ENCODE measurements at places on chromosomes 1 and 21.

- no peak for DNase-seq
Measured at GRCh38 chr1:154176337-154176736, 15.6 kb downstream of the TPM3 start.

DNA sequence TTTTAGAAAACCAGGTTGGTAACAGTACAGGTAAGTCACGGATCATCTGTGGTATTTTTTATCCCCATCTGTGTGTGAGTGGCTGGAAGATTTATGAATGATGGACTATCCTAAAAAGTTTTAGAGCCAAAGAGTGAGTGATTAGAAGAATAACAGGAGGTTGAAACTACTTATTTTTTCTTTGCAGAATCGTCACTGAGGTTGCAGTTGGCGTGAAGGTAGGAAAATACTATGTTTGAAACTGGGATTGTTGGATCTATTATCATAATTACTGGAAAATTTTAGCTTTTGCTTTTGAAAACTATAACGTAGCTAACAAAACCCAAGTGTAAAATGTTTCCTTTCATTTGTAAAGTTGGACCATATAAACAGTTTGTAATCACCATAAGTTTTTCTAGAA lies 1.8 kb downstream of the PTBP2 start:
- no peak for DNase-seq

- DNase-seq = no peak
Measured at GRCh38 chr1:33706634-33707255, 157.1 kb upstream of the HMGB4 start.

- DNase-seq = no peak
Measured at GRCh38 chr1:43789604-43790550, 82.5 kb downstream of the ST3GAL3 start.

DNA sequence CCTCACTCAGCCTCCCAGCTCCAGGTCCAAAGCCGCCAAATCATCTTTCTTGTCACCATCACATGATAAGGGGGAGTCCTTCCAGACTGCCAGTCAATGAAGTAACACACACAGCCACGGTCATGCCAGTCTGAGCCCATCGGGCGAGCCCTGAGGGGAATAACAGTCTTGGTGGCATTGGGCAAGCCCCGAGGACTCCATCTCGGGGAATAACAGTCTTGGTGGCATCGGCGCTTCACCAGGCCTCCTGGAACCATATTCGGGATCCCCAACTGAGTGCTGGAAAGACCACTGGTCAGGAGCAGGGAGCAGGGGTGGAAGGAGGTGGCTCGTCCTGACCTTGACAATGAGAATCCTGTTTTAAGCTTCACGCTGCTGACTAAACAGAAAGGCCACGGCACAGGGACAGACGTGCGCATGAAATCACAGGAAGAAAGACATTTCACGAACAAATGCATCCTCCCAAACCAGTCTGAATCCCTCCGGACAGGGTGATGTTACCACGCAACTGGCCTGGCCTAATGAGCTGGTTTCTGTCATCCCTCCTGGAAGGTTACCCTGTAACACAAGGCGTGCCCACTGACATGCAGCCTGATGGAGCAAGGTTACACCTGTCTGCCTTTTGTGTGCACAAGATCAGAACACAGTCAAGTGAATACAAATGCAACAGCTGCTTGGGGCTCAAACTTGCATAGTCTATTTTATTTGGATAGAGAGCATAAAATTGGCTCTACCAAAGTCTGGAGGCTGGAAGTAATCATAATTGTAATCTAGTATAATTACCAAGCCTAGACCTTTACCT lies 517.4 kb downstream of the KIF26B start:
- no peak for DNase-seq

DNA sequence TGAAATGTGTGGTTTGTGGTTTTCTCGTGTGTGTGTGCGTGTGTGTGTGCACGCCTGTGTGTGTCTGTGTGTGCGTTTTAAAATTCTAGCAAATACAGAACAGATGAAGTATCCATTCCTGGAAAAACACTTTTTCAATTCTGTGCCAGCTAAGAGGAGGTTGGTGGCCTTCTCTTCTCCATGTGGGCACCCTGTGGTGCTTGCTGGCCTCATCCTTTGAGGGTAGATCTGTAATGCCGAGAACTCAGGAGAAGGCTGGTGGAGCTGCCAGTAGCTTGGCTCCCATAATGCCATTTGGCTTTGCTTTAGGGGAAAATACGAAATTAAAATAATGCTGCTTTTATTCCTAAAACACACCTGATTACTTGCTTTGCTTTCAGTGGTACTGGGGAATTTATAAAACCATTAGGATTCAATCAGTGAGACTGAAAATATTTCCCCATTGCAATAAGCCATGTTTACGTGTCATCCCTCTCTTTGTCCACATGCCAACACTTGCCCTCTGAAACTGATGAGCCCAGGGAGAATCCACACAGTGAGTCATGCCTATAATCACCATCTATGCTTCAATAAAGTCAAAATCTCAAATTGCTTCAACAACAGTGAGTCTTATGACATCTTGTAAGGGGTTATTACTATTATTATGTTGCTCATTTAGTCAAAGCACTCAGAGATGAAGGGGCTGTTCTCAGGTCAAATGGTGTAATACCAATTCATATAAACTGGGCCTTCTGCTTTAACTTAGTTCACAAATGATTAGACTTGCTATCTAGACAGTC lies 39.2 kb downstream of the ABCA4 start:
- DNase-seq = no peak

DNA sequence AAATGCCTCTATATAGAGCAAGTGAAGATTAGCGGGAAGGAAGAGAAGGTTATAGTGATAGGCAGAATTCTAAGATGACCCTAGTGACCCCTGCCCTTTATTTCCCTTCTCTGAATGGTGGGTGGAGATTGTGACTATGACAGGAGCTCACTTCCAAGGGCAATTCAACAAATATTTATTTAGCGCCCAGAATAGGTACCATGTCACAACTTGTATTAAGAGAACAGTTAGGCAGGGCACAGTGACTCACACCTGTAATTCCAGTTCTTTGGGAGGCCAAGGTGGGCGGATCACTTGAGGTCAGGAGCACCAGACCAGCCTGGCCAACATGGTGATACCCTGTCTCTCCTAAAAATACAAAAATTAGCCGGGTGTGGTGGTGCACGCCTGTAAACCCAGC lies 236.0 kb upstream of the POGK start:
- no peak for DNase-seq

GRCh38 chr1:172990598-172991215 lies 60.0 kb downstream of the TNFSF18 start:
- DNase-seq = no peak

DNA sequence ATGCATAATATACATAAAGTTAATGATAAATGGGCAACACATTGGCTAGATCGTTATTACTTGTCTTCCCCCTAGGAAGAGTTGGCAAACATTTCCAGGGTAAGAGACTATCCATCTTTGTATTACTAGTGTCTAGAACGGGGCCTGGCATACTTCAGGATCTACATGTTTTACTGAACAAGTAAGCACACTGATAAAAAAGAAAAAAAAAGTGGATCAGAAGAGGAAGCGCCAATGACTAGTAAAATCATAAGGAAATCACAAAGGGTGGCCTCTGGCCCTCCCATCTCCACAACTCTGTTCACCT lies 482 bp downstream of the TM2D1 start:
- no peak for DNase-seq

GRCh38 chr21:44615911-44616590 lies 4.2 kb downstream of the KRTAP10-8 start:
- no peak for DNase-seq

Measured in activated naive CD4-positive, alpha-beta T cell treated with anti-CD3 and anti-CD28 coated beads, Interleukin-2, amount 50 U/mL, for 16 hours (primary cell).